ENCODE measurements at places on chromosomes 1 and 21.

DNA sequence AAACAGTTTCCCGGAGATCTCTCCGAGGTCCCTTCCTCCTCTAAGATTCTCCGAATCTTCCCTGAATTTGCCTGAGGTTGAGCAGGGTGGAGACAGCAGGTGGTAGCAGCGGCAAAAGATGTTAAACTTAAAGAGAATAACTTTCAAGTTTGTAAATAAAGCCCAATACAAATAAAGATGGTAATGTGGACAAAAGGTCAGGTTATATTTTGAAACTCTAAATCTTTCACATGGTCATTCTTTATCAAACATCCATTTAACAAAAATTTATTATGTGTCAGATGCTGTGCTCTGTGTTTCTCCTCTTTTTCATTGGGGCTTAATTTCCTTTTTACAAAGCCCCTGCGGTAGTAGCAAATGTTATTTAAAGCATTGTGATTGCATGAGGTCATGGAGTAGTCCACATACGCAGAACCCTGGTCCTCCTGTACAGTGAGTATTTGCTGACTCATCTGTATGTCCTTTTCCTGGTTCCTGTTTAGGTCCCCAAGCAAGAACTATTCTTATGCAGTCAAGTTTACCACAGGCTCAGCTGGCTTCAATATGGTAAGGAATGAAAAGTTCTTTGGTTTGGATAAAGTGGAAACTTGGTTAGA, 119.2 kb downstream of the ITSN1 start:
- no peak for DNase-seq

- DNase-seq, result peak; percentile 89
Measured at GRCh38 chr1:9867408-9868243, 42.4 kb downstream of the CTNNBIP1 start.

GRCh38 chr1:33137800-33138199, 44.0 kb downstream of the TRIM62 start:
- peak; percentile 22 for DNase-seq

DNA sequence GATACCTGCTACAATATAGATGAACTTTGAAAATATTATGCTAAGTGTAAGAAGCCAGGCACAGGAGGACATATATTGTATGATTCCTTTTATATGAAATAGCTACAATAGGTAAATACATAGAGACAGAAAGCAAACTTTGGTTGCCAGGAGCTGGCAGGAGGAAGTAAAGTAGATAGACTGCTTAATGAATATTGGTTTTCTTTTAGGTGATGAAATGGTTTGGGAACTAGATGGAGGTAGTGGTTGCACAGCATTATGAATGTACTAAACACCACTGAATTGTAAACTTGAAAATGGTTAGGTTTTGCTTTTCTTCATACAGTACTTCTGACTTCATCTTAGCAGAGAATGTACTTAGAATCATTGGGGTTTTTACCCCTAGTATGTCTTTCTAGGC, 21.5 kb downstream of the ABCB10 start:
- DNase-seq, result no peak

DNA sequence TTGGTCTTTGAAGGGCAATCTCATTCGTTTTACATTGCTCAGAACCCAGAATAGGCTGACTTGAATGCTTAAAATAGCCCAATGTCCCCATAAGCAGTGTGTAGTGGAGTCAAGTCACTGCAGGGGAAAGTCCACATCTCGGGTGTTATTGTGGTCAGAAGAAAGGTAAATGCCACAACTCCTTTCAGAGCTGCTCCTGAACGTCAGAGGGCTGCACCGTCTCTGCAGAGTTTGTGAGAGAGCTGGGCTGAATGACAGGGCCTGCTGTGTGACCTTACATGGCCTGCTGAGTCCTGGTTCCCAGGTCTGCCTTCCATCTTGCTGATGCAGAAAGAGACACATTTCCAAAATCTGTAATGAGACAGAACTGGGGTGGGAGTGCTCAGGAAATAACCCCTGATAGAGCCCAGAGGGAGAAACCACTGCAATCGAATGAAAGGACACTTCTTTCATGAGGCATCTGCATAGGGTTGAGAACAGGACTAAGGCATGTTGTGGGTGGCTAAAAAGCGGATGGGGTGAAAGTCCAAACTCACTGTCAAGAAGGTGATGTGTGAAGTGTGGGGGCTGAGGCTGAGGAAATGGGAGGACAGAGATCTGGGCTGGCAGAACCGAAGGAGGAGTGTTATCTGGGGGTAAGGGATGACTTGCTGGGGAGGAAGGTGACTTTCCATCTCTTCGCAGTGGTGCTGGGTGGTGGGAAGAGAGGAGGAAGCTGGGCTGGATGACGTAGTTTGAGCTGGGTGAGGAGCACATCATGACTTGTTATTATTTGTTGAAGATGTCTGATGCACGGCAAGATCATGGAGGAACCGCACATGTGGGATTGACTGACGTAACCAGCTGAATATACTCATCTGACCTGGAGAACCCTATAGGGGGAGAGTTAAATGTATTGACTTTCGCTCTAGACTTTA, 33.7 kb downstream of the XCL2 start:
- peak; percentile 11 for DNase-seq

DNA sequence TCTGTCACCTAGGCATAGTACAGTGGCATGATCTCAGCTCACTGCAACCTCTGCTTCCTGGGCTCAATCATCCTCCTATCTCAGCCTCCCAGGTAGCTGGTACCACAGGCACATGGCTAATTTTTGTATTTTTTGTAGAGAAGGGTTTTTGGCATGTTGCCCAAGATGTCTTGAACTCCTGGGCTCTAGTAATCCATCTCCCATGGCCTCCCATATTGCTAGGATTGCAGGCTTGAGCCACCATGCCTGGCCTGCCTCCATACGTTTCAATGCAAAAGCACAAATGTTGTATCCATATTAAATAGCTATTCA, 17.6 kb upstream of the GBP3 start:
- no peak for DNase-seq

GRCh38 chr1:21337928-21338572, 47.8 kb upstream of the ECE1 start:
- DNase-seq, result no peak

- no peak for DNase-seq
Measured at GRCh38 chr1:243628476-243628907, 221.6 kb downstream of the AKT3 start.

- no peak for DNase-seq
Measured at GRCh38 chr1:183871142-183871541, 66.2 kb downstream of the RGL1 start.

DNA sequence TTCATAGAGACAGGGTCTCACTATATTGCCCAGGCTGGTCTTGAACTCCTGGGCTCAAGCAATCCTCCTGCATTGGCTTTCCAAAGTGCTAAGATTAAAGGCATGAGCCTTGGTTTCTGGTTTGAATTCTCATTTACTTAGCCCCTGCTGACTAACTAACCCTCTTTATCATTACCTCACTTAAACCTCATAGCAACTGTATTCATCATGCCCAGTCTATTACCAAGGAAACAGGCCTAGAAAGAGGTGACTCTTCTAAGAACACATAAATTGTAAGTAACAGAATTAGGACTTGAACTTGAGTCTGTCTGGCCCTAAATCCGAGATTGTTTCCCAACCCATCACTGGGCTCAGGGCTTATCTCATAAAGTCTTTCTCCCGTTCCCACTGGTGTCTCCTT, 44.2 kb downstream of the TMEM53 start:
- DNase-seq, result no peak

DNA sequence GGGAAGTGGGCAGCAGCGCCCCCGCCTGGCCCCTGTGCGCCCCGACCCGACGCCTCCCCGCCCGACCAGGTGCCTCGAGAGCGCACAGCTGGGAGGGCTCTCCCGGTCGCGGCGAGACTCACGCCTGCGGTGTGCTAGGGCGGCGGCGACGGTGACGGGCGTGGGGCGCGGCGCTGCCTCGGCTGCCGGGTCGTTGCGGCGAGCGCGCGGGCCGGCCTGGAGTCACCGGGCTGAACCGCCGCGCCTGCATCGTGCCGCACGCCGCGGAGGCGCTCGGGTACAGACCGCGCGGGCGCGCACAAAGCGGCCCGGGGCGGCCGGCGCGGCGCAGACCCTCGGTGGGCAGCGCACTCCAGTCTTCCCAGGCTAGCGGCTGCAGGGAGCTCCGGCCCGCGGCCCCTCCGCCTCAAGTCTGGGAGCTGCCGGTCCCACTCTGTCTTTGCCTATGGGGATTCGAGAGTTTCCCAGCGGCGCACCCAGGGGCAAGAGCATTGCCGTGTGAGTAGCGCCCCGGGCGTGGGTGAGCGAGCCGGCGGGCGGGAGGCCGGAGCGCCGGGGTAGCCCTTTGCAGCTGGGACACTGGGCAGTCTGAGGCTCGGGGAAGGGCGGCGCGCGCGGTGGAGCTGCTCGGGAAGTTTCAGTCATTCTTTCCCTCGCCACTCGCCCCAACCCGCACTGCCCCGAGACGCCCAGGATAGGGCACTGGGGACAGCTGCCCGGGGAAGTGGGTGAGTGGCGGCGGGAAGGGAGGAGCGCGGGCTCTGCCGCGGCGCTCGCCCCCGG, at the start of gene SLC35F3:
TSS of gene SLC35F3 (plus strand) at position 44 of the 783 bp plus-strand sequence.
- no peak for DNase-seq

- no peak for DNase-seq
Measured at GRCh38 chr1:157431751-157432150, 120.6 kb downstream of the FCRL5 start.

DNA sequence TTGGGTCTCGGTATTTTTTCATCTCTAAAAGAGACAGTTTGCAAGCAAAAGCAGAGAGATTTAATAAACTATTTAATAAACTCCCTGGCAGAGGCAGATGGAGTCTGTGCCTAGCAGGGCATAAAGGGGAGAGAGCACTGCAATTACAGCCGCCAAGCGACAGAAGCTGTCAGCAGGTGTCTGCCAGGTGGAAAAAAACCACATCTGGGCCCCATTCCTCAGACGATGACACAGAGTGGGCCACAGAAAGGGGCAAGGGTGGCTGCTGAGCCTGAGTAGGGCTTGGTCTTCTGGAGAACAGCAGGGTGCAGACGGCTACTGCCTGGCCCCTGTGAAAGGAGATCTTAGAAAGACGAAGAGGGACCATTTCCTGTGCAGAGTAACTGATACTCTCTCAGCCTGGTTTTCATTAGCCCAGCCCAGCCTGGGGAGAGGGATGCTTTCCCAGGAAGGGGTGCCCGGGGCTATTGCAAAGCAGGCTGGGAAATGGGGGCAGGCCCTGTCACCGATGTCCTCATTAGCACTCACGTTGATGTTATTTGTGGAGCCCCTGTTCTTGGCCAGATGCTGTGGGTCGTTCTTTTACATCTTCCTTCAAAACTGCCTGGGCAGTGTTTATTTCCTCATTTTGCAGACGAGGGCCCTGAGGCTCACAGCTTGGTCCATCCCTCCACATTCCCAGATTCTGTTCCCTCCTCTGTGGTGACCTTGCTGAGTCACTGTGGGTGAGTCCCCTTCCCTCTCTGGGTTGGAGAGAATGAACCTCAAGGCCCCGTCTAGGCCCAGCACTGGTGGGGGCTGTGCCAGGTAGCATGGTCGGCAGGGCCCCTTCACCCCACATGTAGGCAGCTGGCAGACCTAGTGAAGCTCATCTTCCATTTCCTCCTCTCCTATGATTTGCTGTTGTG, 472.7 kb downstream of the PTPRU start:
- no peak for DNase-seq

GRCh38 chr1:182842265-182842664, 3.1 kb downstream of the DHX9 start:
- no peak for DNase-seq

DNA sequence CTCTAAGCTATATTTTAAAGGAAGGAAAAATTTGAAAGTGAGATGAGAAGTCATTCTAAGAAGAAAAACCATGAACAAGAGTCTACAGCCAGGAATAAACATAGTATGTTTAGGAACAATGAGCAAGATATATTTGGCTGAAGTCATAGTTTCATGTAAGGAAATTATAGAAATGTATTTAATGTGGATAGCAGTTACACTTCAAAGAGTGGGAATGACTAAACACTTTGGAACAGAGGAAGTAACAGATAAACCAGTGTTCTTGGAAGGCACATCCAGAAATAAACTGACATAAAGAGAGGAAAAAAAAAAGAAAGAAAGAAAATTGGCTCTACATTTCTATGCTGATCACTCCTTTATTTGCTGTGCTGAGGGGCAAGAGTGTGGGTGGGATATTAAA, 18.0 kb downstream of the C8A start:
- DNase-seq, result no peak

DNA sequence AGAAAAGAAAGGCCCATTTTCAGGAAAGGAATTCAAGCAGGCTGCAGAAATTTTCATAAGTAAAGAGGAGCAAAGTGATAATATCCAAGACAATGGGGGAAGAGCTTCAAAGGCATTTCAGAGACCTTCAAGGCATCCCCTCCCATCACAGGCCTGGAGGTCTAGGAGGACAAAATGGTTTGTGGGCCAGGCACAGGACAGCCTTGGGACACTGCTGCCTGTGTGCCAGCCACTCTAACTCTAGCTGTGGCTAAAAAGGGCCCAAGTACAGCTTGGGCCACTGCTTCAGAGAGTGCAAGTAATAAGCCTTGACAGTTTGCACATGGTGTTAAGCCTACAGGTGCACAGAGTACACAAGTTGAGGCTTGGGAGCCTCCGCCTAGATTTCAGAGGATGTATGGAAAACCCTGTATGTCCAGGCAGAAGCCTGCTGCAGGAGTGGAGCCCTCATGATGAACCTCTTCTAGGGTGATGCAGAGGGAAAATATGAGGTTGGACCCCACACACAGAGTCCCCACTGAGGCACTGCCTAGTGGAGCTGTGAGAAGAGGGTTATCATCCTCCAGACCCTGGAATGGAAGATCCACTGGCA, 51.8 kb upstream of the ZSWIM5 start:
- no peak for DNase-seq

- DNase-seq, result no peak
Measured at GRCh38 chr1:62356257-62356835, 37.1 kb upstream of the KANK4 start.

- DNase-seq, result no peak
Measured at GRCh38 chr1:18581420-18581880, 49.2 kb upstream of the PAX7 start.

GRCh38 chr1:177442584-177442983, 271.8 kb downstream of the BRINP2 start:
- DNase-seq, result no peak

GRCh38 chr21:36881228-36881627, 85.2 kb downstream of the HLCS start:
- no peak for DNase-seq

DNA sequence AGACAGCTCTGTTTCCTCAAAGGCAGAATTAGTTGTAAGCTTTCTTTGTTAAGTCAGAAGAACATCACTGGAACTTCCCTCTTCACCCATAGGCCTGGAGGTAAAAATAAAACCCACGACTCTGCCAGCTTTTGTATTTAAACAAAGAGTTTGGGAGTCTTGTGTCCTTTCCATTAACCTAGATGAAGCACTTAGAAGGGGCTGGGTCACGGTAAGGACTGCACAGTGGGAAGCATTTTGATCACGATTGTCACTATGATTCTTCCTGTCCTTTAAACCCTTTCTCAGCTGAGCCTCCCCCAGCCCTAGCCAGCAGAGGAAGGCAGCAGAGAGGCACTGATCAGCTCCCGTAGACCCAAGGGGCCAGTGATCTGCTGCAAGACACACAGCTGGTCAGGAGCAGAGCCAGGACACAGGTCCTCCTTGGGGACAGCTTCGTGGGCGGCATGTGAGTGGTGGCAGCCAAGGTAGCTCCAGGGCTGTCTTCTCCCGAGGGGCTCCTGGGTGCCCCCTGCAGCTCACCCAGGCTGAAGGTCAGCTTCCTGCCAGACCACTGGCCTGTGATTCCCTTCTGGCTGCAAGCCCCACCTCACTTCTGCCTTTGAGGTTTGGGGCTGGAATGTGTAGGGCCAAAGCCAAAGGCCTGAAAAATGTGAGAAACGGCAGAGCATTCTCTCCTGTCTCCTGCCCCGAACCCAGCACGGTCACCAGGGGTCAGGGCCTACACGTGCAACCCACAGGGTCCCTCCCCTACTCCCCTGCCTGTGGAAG, 4.0 kb upstream of the LAPTM5 start:
- no peak for DNase-seq

Measured in CD4-positive, alpha-beta T cell treated with Interleukin-2 at 100 ng/mL for 4 hours (primary cell).